ENCODE measurements at places on chromosomes 13 and 19. TPM values are rescaled to one million over a fixed set of nuclear protein-coding genes. Genes with fewer than 3 reads are reported as not detected.

KASH5 gene
- total RNA-seq, result 0.59 TPM

IQCN gene
- total RNA-seq, result 1.4 TPM

DNA sequence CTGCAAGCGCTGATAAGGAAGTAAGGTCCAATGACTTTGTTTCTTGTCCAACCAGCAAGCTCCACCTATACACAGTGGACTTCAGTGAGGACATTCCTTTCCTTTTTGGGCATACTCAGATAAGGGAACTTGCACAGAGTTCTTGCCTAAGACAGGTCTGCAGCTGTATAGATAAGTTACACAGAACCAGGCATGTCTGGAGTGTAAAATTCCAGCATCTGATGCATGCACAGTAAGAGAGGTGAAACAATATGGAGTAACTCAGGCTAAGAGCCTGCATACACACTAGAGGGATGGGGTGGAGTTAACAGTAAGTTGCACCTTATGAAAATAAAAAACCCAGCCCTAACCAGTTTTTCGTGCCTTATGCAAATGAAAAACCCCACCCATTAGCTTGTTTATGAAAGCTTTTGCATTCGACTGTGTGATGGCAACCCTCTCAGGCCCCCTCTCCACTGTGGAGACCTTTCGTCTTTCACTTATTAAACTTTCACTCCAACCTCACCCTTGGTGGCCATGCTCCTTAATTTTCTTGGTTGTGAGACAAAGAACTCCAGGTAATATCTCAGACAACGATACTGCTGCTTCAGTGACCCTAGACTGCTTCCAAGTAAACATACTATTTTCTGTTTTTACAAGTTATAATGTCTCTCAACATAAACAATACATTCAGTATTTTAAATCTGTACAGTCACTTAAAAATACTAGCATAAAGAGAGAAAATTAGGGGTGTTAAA, 2859.0 kb upstream of the PCDH20 start:
- no peak for DNase-seq

DNA sequence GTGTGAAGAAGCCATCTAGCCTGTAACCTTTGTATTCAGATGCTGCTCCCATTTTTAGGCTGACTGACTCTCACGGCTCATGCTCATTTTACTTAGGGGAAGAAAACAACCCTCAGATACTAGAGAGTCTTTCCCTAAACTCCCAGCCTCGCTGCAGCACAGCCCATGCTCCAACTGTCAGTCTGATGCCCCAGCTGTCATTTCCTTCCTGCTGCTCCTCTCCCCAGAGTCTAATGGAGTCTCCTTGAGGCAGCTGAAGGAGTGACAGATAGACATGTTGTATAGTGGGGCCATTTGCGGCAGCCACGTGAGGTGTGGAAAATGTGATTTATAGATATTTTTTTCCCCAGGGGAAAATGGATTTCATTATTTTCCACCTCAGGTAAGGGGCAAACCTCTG, 59.2 kb upstream of the OLFM4 start:
- no peak for DNase-seq

DNA sequence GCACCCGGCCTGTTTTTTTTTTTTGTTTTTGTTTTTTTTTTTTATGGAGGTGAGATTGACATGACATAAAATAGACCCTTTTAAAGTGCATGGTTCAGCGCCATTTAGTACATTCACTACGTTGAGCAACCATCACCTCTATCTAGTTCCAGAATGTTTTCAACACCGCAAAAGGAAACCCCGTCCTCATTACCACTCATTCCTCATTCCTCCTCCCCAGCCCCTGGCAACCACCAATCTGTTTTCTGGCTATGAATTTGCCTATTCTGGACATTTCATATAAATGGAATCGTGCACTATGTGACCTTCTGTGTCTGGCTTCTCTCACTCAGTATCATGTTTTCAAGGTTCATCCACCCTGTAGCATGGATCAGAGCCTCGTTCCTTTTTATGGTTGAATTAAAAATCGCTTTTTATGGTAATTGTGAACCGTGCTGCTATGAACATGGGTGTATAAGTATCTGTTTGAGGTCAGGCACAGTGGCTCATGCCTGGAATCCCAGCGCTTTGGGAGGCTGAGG, 9.9 kb upstream of the ADGRE5 start:
- DNase-seq, result no peak

DNA sequence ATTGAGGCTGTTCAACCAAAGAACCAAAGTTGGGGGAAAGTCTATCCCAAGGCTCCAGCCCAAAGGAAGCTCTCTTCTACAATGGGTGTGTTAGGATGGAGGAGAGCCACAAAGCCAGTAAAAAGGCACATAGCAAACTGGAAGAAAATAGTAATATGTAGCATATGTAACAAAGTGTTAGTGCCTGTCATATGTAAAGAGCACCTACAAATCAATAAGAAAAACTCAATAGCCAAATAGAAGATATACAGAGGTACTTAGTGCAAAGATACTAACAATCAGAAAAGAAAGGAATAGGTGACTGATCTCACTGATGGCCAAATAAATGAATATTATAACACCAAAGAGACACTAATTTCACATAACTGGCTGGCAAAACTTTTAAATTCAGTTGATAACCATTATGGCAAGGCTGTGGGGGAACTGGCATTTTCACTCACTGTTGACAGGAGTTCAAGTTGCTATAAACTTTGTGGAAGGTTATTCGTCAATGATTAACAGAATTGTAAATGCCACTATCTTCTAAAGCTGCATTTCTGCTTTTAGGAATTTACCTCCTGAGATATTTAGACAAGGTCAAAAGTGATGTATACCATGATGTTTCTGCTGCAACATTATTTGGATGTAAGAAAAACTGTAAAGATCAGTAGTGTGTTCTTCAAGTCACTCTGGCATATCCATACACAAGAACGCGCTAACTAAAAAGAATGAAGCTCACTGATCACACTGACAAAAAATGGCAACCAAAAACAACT, 110.8 kb downstream of the GNG7 start:
- no peak for DNase-seq
